ENCODE measurements at places on chromosomes 5 and 9. TPM values are rescaled to one million over a fixed set of nuclear protein-coding genes. Genes with fewer than 3 reads are reported as not detected.

DNA sequence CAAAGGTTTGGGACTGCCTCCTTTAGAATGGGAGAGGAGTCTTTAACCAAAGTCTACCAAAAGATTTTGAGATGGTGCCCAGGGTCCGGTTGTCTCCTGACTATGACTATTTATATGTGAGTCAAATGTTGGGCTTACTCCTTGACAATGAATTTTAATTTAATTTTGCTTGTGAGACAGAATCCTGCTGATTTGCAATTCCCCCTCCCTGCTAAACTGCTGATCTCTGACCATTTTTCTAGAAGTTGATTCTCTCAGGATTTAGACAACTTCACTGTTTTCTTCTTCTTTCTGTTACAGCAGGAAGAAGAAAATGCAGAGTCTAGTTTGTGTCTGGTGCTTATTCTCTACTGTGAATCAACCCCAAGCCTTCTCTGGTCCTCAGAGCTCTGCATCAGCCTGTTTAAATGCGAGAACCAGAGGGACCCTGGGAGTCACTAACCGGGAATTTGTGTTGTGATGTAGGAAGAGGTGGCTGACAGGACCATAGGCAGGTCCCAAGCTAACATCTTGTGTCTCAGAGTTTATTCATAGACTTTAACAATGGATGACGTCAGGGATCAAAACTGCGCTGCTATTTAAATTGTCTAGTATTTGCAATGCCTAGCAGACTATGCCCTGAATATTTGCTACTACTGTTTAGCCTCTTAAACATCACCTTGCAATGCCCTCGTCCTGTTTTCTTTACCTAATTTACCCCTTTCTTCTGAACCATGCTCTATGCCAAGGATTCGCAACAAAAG, 124.0 kb upstream of the TAF11L2 start:
- no peak for DNase-seq

DNA sequence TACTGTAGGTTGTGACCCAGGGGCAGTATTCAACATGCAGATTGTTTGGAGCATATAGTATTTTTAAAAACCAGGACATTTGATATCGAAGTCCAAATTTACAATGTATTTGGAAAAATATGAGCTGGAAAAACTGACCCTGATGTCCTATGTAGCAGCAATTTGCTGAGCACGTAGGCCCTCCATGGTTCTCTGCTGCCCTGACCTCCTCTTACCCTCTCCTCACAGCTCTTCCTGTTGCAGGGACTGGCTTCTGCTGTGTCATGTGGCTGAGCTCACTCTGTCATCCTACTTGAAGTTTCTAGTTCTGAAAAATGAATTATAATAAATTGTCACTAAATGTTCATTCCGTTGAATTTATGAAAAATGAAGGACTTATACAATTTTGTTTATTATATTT, 4.1 kb upstream of the ASPN start:
- no peak for DNase-seq

PTPA gene
- polyA plus RNA-seq, result 99.2 TPM

GRCh38 chr5:115377468-115378217, 81.2 kb upstream of the CCDC112 start:
- no peak for DNase-seq

DNA sequence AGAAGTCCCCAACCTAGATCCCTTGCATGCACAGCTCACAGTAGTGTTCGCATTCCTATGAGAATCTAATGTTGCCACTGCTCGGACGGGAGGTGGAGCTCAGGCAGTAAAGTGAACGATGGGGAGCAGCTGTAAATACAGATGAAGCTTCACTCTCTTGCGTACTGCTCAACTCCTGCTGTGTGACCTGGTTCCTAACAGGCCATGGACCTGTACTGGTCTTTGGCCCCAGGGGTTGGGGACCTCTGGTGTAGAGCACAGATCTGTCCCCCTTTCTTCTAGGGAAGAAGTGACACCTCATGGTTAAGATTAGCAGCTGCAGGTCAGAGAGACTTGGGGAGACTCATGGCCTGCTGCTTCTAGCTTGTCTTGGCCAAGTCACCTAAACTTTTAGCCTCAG, 7.1 kb downstream of the ARHGEF28 start:
- no peak for DNase-seq

DNA sequence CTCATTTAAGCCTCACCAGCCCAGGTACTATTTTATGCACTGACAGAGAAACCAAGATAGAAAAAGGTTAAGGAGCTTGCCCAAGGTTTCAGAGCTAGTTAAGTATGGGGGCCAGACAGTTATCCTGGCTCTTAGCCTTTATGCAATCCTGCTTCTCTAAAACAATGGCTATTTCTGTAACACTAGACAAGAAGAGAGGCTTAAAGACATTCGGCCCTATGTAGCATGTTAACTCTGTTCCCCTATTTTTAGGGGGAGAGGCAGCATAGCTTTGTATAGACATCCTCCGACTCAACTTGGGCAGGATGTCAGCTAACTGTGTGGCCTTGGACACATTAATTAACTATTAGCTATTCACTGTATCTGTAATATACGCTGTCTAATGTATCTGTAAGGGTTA, 54.6 kb downstream of the LHFPL2 start:
- DNase-seq, result no peak

DNA sequence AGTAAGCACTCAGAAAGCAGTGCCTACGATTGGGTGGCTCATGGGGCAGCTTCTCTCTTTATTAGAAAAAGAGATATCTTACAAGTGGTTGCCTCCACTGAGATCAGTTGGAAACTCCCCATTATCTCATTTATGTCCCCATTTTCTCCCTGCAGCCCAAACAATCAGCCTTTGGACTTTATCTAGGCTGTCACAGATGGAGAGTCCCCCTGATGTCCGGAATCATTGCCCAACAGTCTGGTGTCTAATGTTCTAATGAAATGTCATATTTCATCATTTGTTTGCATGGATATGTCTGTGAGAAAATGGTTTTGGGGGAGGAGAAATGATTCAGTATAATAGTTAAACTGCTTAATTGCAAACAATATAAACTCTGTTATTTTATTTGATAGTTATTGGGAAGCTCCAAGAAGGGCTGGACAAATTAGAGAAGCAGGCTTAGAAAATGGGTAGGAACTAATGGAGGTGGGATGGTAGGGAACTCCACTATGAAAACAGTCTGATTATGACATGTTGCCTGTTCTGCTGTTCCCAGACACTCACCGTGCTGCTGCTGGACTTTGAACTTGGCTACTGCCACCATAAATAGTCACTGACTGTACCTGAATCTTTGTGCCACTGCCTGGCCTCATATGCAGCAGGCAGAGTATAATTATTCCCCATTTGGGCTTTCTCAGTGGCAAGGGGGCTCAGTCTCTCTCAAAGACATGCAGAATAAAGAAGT, 38.3 kb upstream of the SMAD5 start:
- DNase-seq, result no peak

- DNase-seq, result no peak
Observed at GRCh38 chr5:111472579-111472978, 39.8 kb downstream of the STARD4 start.

- no peak for DNase-seq
Observed at GRCh38 chr5:149938279-149938678, 6.3 kb downstream of the PDE6A start.

DNA sequence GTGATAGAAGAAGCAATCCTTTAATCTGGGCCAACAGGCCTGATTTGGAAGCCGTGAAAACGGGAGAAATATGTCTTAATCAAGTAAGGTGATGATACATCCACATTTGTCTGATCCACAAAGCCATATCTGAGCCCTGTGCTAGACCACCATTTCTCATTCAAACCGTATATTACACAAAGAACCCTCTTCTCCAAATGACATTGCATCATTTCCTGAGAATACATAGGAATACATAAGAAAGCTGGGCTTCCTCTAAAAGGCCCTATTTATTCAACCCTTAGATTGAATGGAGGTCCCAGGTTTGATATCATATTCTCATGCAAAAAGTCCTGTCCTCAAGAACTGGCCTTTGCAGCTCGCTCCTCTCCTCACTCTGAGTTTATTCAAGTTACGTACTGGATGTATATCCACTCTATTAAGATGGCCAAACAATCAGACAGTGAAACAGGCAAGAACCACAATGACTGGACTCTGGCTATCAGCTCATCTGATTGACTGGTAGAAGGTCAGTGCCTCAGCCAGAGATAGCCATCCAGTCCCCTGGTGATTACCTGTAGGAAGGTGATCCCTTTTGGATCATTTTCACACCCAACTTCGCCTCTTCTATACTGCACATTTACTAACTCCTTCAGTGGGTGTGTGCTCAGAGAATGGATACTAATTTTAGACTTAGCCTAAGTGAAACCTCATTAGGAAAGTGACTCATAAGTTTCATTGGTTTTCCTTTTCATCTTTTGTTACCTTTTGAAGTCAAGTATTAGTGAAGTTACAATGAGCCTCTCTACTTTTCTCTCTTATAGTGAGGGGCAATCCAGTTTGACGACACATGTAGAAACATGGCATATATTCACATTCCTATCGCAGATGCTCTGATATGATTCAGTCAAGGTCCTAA, 167.6 kb upstream of the WWC1 start:
- DNase-seq, result no peak

F2RL2 gene
- polyA plus RNA-seq, result 0.50 TPM

RPL12 gene
- 1,556 TPM for polyA plus RNA-seq

TOR4A gene
- 10.0 TPM for polyA plus RNA-seq

DNA sequence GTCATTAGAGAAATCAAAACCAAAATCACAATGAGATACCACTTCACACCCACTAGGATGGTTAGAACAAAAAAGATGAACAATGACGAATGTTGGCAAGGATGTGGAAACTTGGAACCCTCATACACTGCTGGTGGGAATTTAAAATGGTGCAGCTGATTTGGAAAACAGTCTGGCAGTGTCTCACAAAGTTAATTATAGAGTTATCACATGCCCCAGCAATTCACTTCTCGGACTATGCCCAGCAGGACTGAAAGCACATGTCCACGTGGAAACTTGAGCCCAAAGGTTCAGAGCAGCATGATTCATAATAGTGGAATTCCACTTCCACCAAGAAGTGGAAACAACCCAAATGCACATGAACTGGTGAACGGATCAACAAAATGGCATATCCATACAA, 85.0 kb upstream of the HRH2 start:
- no peak for DNase-seq

DNA sequence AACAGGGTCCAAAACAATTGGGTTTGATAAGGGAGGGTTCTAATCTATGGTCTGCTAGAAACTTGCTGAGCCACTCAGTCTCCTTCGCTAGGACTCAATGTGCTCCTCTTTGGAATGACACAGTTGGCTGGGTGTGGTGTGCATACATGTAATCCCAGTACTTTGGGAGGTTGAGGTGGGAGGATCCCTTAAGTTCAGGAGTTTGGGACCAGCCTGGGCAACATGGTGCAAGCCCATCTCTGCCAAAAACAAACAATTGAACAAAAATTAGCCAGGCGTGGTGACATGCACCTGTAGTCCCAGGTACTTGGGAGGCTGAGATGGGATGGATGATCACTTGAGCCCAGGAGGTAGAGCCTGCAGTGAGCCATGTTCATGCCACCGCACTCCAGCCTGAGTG, 2.7 kb upstream of the KIF4B start:
- DNase-seq, result no peak

DNA sequence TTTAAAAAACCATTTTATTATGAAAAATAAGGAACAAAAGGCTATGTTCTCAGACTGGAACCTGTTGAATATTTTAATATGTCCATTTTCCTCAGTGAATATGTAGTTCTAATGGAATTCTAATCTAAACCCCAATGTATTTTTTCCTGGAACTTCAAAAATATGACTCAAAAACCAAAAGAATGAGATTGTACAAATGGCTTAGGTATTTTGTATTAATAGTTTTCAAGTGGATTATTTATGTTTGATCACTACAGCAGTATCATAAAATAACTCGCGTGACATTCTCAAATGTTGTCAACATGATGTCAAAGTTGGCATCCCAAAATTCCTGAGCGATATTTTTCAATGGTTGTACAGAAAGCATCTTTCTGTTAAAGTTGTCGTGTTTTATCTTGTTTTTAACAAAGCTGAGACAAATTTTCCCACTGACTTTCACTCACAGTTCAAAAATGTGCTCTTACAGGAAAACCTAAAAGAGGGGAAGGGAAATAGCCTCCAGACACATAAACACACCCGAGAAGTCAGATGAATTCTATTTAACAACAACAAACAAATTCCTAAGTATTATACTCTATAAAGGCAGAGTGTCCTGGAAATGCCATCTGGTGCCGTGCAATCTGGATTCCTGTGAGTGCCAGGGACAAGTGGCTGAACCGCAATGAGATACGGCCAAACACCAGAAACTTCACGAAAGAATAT, 68.1 kb upstream of the TAS2R1 start:
- DNase-seq, result no peak

DNA sequence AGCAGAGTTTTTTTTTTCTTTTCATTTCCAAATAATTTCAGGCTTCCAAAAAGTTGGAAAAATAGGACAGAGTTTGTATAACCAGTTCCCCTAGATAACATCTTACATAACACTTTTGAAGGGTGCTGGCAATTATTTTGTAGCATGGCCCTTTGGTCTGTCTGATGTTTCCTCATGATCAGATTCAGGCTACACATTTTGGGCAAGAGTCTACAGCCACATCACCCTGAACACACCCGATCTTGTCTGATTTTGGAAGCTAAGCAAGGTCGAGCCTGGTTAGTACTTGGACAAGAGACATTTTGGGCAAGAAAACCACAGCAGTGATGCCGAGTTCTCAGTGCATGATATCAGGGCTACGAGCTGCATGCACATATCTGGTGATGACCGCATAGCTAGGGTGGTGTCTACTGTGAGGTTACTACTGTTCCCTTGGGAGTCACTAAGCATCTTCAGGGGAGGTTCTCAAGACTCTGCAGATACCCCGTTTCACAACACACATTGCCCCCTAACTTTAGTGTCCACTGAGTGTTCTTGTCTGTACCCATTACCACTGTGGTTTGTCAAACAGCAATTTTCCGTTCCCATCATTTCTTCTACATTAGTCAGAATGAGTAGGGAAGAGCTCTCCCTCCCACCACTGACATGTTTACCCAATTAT, 86.2 kb downstream of the TTC39B start:
- DNase-seq, result no peak

DNA sequence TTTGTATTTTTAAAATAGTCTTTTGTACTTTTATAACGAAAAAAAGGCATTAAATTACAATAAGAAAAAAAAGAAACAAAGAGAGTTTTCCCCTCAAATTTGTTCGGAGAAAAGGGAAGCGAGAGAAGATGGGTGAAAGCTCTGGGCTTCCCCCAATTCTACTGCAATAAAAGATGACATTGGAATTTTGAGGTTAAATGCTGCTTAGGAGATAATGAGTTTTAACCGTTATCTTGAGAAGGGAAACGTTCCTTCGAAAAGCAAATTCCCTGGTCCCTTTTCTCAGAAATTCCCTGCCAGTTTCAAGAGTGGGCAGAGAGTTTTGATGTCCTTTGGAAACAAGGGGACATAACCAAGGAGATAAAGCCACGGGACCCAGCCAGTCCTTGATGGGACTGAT, 18.4 kb upstream of the ERGIC1 start:
- no peak for DNase-seq

PCSK5 gene
- 15.6 TPM for polyA plus RNA-seq

All from right renal pelvis (tissue), 4 donors.